ENCODE measurements at places on chromosomes 13 and 19.
A peak's percentile ranks its signal among the peaks of the same experiment; 100 is the strongest.

GRCh38 chr13:48615049-48615448, 38.7 kb upstream of the CYSLTR2 start:
- no peak for DNase-seq

GRCh38 chr13:35191883-35192282, 249.8 kb downstream of the NBEA start:
- DNase-seq: no peak

- no peak for DNase-seq
These were observed 877.2 kb upstream of the PCDH20 start for GRCh38 chr13:62292714-62293480.

GRCh38 chr13:30729801-30730200, 5.5 kb upstream of the ALOX5AP start:
- DNase-seq: no peak

GRCh38 chr19:51803967-51804366, 9.0 kb downstream of the FPR3 start:
- no peak for DNase-seq

DNA sequence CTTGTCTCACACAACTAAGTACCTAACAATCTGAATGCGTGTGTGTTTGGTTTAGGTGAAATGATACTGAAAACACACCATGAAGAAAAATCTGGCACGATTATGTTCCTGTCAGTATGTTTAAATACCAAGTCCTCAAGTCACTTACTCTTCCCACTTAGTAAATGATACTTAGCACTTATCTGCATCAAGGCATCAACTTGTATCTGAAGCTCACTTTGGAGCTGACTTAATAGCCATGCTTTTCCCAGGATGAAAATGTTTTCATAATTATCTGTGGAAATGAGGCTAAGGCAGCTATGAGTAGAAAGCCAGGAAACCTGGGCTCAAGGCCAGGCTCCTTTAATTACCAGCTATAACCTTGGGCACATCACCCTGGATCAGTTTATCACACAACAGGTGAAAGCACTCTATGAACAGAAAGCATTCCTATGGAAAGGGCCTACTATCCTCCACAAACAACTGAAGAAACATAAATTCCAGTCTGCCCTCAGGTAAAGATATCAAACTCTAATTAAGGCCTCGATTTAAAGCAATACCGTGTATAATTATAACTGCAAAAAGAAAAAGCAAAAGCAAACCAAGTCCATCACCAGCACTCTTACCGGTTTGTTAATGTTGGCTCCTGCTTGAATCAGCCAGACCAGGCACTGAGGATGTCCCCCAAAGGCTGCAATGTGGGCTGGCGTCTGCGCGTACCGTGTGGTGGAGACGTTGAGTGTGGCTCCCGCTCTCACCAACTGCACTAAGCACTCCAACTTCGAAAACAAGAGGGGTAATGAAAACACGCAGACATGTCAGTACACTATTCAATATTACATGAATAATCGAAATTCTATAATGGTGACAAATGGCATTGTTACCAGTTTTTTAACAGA, 4.6 kb downstream of the ANKRD10 start:
- peak; percentile 83 for DNase-seq

DNA sequence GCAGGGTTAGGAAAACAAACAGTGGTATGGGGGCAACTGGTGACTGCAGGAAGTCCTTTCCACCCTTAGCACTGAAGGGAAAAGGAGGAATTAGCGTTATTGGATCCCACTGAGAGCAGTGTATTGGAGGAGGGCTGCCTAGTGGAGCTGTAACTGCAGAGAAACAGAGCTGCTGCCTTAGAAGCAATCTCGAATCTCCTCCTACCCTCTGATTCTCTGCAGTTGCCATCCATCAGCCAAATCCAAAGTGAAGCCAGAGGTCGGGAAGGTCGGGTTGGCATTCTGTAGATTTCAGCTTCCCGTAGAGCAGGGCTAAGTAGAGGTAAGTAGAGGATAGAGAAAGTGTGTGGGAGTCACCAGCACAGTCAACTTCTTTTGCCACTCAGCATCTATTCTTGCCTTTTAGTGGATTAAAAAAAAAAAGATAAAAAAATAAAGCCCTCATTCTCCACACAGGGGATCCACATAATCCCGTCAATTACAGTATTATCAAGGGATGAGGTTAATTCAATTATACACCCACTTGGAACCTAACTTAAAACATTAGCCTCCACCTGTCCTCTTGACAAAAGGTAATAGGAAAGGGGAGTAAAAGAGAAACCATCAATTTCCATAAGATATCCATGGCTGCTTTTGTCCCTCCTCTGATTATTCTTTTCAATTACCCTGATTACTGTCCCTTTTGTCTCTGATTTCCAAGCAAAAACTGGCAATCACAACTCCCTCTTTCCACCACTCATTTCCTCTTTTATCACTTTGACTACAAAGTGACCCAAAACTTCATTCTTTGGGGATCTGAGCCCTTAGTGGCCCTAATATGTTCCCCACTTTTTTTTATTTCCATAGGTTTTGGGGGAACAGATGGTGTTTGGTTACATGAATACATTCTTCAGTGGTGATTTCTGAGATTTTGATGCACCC, 234.7 kb downstream of the RBM26 start:
- no peak for DNase-seq

DNA sequence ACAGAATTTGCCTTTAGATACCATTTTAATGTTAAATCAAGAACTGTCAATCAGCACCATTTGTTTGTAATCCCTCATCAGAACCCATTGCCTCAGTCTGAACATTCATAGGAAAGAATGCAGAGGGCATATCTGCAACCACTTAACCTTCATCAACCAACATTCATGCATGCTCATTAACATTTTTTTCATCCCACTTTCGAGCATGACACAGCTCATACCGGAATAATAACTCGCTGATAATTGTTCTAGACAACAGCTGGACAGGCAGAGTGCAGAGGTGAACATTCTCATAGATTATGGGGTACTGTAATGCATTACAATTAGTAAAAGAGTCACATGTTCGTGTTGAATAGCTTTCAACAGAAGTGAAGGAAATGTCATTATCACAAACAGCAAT, 216.8 kb downstream of the DIAPH3 start:
- DNase-seq: no peak

GRCh38 chr19:4831304-4831978, at the start of gene TICAM1:
TICAM1 (minus strand) TSS chr19:4831712; CDS start chr19:4818377, 13,335 bp downstream.
- no peak for DNase-seq

DNA sequence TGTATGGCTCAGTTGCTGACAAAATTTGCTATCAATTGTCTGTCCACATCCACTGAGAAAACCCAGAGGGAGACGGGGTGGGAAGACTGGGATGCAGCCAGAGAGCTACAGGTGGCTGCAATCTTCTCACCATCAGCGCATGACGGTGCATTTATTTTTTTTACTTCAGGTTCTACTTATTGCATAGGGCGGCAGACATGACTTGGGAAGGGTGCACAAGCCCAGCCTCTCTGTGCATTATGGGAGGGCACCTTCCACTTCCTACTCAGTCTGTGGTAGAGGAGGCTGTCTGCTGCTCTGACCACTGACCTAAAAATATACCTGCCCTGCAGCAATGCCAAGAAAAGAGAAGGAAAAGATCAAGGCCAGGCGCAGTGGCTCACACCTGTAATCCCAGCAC, 73.1 kb downstream of the ABCC4 start:
- no peak for DNase-seq

DNA sequence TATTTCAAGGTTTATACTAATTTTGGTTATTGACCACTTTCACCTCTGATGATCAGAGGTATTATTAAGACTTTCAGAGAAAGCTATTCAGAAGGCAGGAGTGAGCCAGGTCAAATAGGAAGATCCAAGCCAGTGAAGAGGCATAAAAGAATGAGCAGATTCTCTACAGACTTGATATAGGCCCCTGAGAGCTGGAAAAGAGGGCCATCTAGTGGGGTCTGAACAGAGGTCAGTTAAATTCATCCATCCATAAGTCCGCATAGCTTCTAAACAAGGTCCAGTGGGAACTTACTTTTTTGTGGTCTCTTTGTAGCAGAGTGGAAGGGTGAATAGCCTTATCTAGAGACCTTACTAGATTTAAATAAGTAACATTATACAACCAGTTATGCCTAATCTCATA, 126.6 kb upstream of the UFM1 start:
- no peak for DNase-seq

DNA sequence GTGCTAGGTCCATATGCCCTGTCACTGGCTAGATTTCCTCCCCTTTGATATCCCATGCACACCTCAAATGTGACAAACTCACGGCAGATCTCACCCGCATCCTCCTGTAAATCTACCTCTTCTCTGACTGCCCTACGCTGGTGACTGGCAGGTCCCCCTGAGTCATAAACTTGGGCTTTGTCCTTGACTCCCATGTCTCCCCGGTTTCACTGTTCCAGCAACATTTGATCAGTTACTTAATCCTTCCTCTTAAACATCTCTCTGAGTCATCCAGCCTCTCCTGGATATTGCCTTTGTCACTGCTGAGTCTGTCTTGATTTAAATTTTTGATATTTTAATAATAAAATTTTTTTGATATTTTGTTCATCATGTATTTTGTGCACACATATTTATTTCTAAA, 26.5 kb downstream of the FAM216B start:
- DNase-seq: no peak

- DNase-seq: no peak
These were observed 88.5 kb upstream of the C1QTNF9B start for GRCh38 chr13:23985839-23986238.

DNA sequence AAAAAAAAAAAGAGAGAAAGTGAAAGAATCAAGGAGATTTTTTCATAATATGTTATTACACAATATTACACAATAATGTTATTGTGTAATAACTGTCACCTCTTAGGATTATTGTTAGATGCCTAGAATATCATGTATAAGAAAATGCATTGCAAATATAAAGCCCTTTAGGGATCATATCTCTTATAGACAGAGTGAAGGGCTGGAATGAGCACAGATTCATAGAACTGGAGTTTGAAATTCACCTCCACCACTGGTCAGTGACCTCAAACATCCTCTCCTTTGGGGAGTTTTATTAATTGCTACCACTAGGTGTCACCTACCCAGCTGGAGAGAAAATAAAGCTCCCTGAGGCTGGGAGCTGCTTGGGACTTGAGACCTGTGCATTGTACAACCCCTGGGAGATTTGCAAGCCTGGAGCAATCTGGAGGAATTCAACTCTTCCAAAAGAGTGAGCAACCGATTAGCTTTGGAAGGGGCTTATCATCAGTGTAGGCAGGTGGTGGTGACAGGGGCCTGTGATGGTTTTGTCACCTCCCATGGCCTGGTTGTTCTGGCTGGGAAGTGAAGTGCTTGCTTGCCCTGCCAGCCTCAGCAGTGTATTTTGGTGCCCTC, 30.3 kb upstream of the FRY start:
- no peak for DNase-seq

GRCh38 chr13:104286566-104287290, 1220.5 kb upstream of the SLC10A2 start:
- DNase-seq: no peak

DNA sequence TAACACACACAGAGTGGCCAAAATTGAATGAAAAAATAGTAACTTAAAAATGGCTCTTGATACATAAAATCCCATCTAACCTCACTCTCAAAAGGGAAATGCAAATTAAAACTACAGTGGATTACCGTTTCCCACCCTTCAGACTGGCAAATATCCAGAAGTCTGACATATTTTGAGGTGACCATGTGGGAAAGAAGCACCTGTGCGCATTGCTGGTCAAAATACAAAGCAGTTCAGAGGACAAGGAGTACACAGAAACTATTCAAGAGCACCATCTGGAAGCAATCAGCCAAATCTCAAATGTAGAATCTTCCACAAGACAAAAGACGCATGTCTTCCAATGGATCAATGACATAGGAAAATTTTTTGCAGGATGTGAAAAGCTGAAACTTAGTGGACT, 23.2 kb downstream of the NALCN start:
- DNase-seq: no peak

DNA sequence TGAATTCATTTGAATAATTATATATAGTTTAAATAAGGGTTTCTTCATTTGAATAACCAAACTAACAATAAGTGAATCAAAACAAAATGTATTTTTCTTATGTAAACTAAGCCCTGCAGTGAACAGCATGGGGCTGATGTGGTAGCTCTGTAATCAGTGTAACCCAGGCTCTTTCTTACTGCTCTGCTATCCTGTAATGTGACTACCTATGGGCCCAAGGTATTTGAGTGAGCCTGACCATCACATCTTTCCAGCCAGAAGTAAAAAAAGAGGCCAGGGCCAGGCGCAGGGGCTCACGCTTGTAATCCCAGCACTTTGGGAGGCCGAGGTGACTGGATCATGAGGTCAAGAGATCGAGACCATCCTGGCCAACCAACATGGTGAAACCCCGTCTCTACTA, 494.6 kb downstream of the DCT start:
- no peak for DNase-seq

- peak; percentile 37 for DNase-seq
These were observed 15.7 kb downstream of the RANBP3 start for GRCh38 chr19:5961969-5962945.

- DNase-seq: no peak
These were observed 5.7 kb upstream of the LRRC4B start for GRCh38 chr19:50573741-50574461.

DNA sequence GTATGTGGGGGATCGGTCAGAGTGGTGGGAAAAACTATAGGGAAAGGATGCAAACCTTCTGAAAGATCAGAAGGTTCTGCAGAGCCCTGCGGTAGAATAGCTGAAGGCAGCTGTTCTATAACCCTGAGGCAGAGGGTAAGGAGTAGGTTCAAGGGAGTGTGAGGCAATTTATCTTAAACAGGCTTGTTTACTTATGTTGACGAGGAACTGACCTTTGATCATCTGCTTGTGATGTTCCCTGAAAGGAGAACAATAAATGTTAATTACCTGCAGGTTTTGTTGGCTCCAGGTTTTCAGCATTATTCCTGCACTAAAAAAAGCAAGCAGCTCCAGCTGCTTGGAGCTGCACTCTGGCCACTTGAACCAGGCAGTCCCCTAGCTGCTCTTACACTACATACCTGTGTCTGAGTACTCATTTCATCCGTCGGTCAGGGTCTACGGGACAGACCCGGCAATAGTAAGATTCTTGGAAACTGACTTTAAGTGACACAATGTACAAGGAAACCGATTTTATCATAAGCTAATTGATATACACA, 202.1 kb downstream of the TBC1D4 start:
- no peak for DNase-seq

DNA sequence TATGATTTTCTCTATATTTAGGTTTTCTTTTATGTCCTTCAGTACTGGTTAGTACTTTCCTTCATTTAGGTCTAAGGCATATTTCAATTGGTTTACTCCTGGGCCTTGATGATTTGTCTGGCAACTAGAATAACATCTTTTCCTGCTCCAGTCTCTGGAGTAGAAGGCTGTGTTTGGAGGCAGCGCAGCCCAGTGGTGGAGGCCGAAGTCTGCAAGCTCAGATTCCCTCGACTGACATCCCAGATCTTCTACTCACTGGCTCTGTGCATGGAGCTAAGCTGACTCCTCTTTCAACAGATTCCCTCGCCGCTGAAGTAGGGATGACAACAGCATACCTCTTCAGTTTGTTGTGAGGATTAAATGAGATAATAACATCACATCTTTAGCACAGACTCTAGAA, 141.0 kb downstream of the RAP2A start:
- DNase-seq: no peak

- no peak for DNase-seq
These were observed 71.5 kb downstream of the SPATA13 start for GRCh38 chr13:24232037-24232436.
